ENCODE measurements at places on chromosomes 5 and 9.

DNA sequence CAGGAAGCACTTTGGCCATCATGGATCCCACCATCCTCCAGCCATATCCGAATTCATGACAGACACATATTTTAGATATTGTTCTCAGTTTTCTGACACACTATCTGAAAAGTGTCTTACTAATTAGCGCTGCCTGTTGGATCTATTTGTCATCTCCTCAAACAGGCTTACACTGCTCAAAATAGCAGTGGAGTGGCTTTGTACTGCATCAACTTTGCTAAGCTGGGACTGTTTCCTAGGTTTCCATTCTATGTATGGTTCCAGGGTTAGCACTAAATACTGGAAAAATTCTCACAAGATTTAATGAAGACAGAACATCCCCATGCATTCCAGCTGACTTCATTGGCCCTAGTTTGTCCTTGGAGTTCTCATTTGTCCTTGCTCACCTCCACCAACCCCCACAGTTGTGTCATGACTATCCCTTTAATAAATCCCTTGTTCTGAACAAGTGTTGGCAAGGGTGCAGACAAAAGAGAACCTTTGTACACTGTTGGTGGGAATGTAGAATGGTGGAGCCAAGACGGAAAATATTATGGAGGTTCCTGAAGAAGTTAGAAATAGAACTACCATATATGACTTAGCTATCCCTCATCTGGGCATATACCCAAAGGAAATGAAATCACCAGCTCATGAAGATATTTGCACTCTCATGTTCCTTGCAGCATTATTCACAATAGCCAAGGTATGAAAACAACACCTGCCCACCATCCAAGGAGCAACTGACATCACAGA lies 136.5 kb upstream of the RAI14 start:
- no peak for DNase-seq

DNA sequence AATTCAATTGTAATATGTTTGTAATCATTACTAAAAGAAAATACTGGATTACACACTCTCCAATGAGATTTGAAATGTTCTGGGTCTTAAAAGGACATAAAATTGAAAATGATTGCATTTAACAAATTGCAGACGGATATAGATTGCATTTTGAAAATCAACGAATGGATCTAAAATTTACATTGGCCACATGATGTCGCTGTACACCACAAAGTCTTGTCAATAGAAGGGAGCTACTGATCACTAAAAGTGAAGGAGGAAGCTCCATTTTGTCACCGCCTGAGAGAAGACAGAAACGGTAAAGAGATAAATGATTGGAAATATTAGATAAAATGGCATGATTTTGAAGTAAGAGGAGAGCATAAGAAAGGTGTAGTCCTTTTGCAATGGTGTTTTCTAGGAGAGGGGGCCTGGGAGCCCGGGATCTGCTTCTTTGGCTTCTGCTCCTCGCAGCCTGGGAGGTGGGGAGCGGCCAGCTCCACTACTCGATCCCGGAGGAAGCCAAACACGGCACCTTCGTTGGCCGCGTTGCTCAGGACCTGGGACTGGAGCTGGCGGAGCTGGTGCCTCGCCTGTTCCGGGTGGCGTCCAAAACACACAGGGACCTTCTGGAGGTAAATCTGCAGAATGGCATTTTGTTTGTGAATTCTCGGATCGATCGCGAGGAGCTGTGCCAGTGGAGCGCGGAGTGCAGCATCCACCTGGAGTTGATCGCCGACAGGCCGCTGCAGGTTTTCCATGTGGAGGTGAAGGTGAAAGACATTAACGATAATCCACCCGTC lies at the start of gene PCDHA1:
PCDHA1 (plus strand) TSS at position 236 of the 782 bp plus-strand sequence.
- DNase-seq: no peak

GRCh38 chr9:16434526-16434925 lies 435.9 kb downstream of the BNC2 start:
- no peak for DNase-seq

- DNase-seq: no peak
Measured at GRCh38 chr9:105341434-105342146, 97.1 kb downstream of the SLC44A1 start.

- peak; percentile 90 for DNase-seq
Measured at GRCh38 chr9:112348257-112349007, 15.0 kb upstream of the PTBP3 start.

GRCh38 chr5:9523090-9523823 lies 22.6 kb downstream of the SEMA5A start:
- no peak for DNase-seq

- no peak for DNase-seq
Measured at GRCh38 chr5:22910523-22910922, 57.4 kb upstream of the CDH12 start.

GRCh38 chr9:80775530-80775929 lies 913.8 kb downstream of the TLE1 start:
- no peak for DNase-seq

DNA sequence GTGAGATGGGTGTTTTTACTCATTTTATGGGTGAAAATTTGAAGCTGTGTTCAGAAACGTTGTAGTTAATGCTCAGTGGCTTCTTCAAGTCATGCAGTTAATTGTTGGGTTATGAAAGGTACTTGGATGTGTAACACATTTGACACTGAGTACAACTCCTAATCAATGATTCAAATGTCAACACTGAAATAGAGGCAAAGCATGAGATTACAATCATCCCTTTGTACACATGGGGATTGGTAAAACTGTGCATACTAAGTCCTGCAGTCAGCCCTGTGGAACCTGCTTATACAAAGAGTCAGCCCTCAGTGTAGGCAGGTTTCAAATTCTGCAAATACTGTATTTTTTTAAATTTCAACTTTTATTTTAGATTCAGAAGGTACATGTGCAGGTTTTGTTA lies 3.3 kb downstream of the ABLIM3 start:
- DNase-seq: no peak

GRCh38 chr5:133049726-133050048 lies 2.1 kb upstream of the HSPA4 start:
- no peak for DNase-seq

DNA sequence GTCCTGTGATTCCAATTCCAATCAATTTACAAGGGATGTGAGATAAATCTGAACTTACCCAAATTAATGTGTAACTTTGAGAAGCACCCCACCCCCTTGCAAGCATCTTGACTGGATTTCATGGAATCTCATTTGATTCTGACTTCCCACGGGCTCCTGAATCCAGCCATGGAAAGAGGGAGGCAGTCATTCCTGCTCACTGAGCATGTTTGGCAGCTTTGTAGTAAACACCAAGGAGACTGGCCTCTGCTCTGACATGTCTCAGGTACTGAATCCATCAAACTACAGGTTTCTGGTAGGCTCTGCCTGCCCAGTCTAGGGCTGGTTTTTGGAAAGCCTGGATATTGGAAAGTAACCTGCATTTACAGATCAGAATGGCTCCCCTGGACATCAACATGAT lies 357.6 kb downstream of the ARHGEF28 start:
- no peak for DNase-seq

DNA sequence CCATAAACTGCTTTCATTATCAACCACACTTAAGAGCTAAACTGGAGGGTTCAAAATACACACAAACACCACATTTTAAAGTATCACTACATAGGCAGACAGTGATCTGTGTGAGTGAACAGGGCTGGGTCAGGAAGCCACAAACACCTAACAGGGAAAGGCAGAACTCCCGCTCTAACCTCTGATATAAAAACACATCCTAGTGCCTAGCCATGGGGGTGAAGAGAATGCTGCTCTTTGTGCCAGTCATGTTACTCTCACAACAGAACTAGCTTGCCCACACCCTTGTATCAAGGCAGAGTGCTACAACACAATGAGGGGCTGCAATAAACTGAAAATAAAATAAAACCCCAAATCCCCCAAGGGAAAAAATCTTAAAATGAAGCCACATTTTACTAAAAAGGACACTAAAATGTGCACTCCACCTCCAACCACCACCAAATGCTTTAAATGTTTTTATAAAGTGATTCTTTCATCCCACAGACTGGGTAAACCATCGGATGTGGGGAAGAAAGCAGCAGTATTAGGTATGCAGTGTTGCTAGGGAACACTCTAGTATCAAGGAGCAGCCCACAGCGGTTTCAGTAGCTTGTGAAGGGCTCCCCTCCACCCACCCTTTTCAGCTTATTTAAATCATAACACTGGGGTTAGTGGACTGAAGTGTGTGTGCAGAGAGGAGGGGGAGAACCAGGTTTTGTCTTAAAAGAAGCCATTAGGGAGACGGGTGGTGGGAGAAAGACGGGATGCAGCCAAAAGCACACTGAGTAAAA lies 64.5 kb downstream of the TMEM161B start:
- DNase-seq: peak; percentile 75

DNA sequence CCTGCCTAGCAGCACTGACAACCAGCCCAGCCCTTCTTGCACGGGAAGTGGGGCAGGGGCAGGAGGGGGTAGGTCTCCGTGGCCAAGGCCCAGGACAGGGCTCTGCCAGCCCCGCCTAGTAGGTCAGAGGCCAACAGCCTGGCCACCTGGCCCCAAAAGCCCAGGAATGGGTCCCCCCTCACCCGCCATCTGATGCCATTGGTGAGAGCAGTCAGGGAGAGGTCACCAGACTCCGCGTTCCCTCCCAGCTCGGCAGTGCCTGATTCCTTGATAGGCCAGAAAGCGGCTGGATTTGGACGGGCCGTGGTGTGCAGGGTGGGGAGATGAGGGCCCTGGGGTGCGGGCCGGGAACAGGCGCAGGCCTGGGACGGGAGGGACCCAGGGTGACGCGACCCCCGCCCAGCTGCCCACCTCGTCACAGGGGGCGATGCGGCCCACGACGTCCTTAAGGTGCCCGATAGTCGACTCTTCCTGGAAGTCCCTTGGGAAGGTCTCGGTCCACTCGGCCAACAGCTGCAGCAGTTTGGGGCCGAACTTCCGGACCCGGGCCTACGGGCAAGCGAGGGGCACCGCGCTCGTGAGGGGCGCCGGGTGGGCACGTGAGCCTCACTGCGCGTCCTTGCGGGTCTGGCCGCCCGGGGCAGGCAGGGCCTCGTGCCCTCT lies 64.5 kb upstream of the RNF130 start:
- DNase-seq: no peak

DNA sequence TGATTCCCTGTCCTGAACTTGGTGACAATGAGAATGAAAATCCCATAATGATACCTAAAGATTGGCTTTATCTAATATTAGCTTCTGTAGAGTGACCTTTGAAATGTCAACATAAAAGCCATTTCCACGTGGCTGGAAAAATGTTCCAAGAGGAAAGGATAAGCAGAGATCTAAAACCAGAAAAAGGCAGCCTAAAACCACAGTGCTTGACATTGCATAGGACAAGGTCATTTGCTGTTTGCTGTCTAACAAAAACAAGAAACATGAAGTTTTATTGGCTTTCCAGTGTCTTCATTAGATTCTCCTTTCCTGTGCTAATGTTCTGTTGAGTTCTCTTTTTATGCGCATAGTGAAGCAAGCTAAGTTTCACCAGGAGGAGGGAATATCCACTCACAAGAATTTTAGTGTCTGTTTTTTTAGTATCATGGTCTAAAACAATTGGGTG lies 44.6 kb downstream of the CPEB4 start:
- no peak for DNase-seq

DNA sequence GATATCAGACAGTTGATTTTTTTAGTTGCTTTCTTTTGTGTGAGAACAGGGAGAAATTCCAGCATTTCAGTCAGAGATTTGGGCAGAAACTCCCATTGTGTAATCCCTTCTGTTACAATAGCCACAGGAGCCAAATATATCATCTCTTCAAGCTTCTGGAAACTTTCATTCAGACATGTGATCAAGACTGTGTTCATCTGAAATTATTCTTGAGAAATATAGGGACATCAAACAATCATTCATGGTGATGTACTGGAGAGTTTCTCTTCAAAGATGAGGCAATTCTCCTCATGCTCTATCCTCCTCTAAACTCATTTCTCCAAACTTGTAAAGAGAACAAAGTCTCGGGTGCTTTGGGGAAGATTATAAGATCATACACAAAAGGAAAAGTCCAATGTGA lies 35.2 kb upstream of the CSNK1G3 start:
- DNase-seq: no peak

DNA sequence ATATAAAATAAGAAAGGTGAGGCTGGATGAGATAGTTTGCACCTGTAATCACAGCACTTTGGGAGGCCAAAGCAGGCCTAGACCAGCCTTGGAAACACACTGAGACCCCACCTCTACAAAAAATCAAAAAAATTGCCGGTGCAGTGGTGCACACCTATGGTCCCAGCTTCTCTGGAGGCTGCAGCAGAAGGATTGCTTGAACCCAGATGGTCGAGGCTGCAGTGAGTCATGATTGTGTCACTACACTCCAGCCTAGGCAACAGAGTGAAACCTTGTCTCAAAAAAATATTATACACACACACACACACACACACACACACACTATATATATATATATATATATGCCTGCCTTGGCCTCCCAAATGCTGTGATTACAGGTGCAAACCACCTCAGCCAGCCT lies 1.3 kb downstream of the SLC35D2 start:
- DNase-seq: no peak

GRCh38 chr5:1292139-1292538 lies 2.7 kb downstream of the TERT start:
- no peak for DNase-seq

- no peak for DNase-seq
Measured at GRCh38 chr9:107039542-107039941, 176.6 kb downstream of the ZNF462 start.

DNA sequence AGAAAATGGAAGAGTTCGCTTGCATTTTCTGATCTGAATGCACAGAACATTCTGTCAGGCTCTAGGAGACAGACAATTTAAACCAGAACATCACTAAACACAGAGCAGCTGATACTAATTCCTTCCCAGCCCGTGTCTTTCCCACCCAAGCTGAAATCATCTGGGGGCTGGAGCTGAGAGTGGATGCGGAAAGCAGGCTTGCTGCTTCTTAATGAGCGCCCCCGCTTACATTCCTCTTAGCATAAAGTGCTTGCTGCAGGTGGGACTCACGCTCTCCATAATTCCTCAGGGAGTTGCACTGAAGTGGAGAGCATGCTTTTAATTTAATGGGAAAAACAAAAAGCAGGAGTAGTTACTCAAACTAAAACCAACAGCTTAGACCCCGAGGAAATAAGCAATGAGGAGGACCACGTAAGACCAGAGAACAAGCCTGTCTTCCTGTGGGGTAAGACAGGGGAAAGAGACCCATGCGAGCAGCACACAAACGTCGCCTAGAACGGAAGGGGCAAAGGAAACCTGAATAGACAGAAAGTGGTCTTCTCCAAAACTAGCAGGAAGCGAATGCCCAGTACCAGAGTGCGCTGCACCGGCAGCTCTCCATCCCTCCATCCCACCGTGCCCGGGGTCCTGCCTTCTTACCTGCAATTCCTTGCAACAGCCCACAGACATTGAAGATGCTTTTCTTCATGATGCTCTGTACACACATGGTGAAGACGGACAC lies 139.3 kb downstream of the LHFPL2 start:
- DNase-seq: no peak

GRCh38 chr9:126690431-126691051 lies 76.8 kb downstream of the LMX1B start:
- peak; percentile 83 for DNase-seq

- DNase-seq: peak; percentile 88
Measured at GRCh38 chr5:134140530-134141201, 26.2 kb downstream of the TCF7 start.

GRCh38 chr9:89780959-89781358 lies 176.1 kb downstream of the GADD45G start:
- no peak for DNase-seq

- no peak for DNase-seq
Measured at GRCh38 chr5:22306011-22306410, 547.1 kb downstream of the CDH12 start.
